Activated T-cell treated with anti-CD3 and anti-CD28 coated beads, Interleukin-2, amount 50 U/mL, for 72 hours (primary cell): ENCODE measurements at places on chromosomes 12 and 14. TPM values are rescaled to one million over a fixed set of nuclear protein-coding genes. Genes with fewer than 3 reads are reported as not detected.

DNA sequence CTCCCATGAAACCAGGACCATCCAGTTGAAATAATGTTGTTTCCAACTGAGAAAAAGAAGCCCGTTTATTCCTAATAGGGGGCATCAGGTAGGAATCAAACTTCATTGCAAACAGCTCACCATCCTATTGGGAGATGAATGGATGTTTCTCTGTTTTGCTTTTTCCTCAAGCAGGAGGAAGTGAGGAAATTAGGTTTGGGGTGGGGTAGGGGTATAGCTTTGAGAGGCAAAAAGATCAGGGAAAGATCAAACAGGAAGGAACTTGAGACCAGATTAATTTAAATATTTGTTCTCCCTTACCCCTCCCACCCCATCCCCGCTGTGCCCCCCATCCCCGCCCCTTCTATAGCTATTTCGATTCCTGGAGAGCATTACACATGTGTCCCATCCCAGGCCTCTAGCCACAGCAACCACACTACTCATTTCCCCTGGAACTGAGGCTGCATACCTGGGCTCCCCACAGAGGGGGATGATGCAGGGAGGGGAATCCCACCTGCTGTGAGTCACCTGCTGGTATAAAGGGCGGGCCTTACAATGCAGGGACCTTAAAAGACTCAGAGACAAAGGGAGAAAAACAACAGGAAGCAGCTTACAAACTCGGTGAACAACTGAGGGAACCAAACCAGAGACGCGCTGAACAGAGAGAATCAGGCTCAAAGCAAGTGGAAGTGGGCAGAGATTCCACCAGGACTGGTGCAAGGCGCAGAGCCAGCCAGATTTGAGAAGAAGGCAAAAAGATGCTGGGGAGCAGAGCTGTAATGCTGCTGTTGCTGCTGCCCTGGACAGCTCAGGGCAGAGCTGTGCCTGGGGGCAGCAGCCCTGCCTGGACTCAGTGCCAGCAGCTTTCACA is at the start of gene IL23A:
IL23A (plus strand) TSS at position 577 of the 850 bp plus-strand sequence; CDS start at position 738, 161 bp downstream.
- DNase-seq, result peak; percentile 95

- DNase-seq, result no peak
Measured at GRCh38 chr14:100138082-100138787, 21.2 kb downstream of the DEGS2 start.

DPF3 gene
- 0.23 TPM for total RNA-seq

DNA sequence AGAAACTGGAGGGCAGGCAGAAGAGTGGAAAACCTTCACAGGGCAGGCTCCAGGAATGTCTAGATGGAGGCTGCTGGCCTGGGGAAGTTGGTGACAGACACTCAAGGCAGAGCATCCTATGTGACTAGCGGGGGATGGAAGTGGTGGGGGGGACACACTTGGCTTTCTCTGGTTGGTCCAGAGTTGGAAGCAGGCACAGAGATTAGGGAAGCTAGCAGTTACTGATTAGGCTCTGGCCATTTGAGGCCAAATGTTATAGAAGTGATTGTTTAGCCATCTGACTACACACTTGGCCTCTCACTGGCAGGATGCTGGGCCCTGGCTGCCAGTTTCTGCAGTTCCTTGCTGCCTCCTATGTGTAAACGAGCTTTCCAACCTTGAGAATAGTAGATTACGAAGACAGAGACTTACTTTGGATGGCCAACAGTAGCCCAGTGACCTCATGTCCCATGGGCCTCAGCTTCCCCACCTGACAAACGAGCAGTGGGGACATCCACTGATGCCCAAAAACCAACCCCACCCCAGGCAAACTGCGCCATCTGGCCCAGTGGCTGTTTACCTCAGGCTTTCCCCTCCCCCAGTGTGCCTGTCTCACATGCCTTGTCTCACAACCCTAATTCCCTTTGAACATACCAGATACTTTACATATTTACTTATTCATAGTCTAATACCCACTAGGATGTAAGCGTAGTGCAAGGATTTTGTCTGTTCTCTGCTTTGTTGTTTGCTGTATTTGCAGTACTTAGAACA is 102.7 kb downstream of the PAPLN start:
- no peak for DNase-seq

DNA sequence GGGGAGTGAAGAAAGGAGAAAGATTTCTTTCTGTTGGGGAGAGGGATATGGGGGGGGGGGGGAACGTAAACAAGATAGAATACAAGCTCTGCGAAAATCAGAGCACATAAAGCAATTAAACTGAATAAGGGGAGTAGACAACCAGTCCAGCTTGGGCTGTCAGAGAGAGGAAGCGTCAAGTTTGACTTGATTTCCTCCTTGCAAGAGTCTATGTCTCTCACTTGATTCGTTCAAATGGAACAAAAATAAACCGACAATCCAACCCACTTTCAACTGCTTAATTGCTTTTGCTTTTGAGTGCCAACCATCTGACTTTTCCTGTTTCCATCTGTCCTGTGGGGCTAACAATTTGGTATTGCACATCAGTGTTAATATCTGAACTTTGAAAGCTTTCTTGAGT is 942 bp downstream of the SYT1 start:
- DNase-seq, result no peak
